NCI-H1436 (cell line): ENCODE measurements at places on chromosomes 4 and X.

DNA sequence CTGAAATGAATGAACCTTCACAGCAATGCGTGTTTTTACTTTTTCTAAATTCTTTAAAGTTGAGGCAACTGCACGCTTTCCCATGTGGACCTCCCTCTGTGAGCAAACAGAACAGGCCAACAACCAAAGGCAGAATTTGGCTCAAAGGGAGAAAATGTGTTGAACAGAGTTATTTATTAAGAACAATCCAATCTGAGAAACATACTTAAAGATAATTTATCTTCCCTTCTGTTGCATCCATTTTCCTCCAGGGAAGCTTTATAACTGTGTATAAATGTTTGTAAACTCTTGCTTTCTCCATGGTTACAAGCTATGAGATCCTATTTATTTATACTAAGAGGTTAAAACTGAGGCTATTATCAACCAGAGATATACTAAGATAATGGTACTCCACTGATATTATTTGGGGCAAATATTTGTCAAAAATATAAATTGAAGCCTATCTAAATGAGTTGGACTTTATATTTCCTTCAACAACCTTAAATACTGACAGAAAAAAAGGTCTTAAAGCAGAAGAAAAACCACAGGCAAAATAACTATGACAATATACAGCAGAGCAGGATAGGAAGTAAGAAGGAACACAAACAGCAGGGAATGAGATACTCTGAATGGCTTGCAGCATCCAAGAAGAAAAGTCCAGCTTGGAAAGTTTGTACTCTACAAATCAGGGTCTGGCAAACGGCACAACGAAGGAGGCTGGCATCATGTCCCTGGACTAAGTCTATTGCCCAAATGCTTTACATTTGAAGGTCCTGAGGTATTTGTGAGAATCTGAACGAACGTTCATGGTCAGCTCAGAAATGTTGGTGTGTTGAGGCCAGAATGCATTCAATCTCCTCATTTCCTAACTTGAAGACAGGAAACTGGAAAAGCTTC, 663.2 kb upstream of the INTU start:
- DNase-seq: no peak

DNA sequence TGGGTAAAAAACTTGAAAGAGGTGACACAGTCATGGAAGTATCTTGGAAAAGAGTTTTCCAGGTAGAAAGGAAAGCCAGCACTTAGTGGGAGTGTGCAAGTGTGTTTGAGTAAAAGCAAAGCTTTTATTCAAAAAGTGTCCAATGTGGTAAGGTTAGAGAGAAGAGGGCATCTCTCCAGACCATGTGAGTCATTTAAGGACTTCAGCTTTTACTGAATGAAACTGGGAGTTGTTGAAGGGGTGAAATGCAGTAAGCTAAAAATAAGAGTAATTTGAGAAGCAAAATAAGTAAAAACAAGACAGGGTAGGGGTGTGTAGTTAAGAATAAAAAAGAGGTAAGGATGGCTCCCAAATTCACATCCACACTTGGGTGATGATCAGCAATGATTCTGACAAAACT, 238.9 kb downstream of the SLC7A11 start:
- DNase-seq: no peak

DNA sequence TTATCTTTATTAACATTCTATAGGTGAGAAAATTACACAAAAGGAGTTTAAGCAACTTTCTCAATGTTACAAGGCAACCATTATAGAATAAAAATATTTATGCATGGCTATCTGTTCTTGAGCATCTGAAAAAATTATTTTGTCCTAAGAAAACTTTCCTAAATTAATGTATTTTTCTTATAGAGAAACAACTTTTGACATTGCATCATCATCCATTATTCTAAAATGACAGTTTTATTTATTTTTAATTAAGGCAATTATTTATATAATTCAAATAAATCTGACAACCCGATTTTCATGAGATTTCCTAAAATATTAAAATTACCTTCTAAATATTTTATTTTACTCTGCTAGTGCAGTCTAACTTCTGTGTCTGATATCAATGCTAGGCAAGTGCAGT, 4.8 kb downstream of the BTC start:
- DNase-seq: no peak

GRCh38 chr4:22170353-22170752, 221.8 kb upstream of the KCNIP4 start:
- DNase-seq: no peak

DNA sequence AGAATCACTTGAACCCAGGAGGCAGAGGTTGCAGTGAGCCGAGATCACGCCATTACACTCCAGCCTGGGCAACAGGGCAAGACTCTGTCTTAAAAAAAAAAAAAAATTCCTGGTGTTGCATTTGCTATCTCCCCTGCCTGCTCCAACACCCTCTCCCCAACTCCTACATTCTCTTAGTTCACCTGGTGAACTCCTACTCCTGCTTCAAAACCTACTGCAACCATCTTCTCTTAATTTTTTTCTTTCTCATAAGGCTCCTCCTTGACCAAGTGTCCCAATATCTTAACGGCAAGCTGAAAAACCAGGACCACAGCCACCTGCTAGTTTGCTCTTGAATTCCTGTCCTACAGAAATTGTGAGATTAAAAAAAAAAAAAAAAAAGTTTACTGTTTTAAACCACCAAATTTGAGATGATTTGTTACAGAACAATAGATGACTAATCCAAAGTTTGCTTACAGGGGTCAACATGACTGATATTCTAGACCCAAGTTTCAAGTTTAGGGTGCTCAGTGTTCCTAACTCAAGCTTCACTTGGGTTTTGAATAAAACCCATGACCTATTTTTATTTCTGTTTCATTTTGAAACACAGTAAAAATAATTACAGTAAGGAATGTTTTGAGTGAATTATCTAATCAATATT, 13.1 kb upstream of the ANXA5 start:
- DNase-seq: no peak

- no peak for DNase-seq
These were observed 21.6 kb upstream of the PCDH10 start for GRCh38 chr4:133127500-133127899.
